ENCODE measurements at places on chromosomes 2 and 18.

DNA sequence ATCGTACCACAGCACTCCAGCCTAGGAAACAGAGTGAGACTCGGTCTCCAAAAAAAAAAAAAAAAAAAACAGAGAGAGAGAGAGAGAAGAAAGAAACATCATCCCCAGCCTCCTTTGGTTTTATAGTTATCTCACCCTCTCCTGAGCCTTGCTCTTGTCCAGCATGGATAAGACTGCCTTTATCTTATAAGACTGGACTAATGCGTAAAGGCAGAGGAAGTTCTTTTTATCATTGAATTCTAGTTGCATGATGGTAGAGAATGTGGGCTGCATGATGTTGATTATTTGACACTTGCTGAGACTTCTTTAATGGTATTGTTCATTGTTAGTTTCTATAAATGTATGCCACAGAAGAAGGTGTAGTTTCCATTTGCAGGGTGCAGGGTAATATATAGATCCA lies 124.4 kb downstream of the ZBTB7C start:
- no peak for DNase-seq

- peak; percentile 10 for DNase-seq
These were observed 228.5 kb downstream of the TTC32 start for GRCh38 chr2:19673213-19673791.

- no peak for DNase-seq
These were observed 163.1 kb downstream of the LNPK start for GRCh38 chr2:175838979-175839378.

DNA sequence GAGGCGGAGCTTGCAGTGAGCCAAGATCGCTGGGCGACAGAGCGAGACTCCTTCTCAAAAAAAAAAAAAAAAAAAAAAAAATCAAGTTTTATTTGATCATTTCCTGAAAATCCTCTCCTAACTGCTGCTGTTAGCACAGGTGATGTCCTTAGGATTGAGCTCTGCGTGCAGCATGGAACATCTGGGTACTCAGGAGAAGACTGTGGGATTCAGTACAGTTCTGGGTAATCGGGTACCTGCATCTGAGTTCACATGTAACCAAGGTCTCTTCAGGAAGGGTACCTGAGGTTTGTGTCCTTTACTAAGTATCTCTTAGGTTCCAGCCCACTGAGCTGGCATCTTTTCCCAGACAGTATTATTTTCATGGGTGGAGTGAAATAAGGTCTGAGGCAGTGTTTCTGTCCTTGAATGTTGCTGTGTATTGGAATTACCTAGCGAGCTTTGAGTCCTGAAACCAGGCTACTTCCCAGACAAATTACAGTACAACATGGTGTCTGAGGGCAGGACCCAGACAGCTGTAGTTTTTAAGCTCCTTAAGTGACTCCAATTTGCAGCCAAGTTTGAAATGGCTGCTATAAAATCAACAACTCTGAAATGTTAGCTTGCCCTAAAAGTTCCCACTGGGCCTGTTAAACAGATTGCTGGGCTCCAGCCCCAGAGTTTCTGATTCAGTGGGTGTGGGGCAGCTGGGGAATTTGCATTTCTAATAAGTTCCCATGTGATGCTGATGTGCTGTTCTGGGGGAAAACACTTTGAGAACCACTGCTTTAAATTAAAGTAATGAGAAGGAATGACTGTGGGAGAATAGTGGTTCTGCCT lies 120.5 kb downstream of the PMAIP1 start:
- DNase-seq: no peak

DNA sequence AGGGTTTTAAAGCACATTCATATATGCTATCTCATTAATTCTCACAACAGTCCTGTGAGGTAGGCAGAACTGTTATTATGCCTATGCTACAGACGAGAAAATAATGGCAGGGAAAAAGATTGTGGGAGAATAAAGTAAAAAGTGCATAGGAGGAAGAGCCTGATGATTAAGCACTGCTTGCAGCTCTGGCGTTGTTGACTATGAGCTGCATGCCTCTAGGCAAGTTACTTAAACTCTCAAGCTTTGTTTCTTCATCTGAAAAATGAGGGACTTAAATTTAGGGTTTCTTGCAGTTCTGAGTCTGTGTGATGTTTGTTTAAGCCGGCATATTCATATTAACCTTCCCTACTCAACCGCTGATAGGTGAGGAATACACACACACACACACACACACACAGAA lies 51.6 kb upstream of the RAPH1 start:
- no peak for DNase-seq

All from hematopoietic multipotent progenitor cell treated with erythropoietin and hydrocortisone succinate and interleukin-3 and kit ligand, for 17 days (in vitro differentiated cells).